ENCODE measurements at places on chromosomes 16 and 17.

- no peak for DNase-seq
These were observed 72.7 kb downstream of the SOX9 start for GRCh38 chr17:72193391-72194106.

GRCh38 chr16:5580296-5580695 is 482.7 kb upstream of the EEF2KMT start:
- DNase-seq: no peak

- peak; percentile 54 for DNase-seq
These were observed 41.8 kb downstream of the MYO18A start for GRCh38 chr17:29138184-29138955.

- DNase-seq: no peak
These were observed 221.4 kb downstream of the MAF start for GRCh38 chr16:79379095-79379494.

GRCh38 chr17:28712705-28713415 is 1.2 kb upstream of the PROCA1 start:
- no peak for DNase-seq

DNA sequence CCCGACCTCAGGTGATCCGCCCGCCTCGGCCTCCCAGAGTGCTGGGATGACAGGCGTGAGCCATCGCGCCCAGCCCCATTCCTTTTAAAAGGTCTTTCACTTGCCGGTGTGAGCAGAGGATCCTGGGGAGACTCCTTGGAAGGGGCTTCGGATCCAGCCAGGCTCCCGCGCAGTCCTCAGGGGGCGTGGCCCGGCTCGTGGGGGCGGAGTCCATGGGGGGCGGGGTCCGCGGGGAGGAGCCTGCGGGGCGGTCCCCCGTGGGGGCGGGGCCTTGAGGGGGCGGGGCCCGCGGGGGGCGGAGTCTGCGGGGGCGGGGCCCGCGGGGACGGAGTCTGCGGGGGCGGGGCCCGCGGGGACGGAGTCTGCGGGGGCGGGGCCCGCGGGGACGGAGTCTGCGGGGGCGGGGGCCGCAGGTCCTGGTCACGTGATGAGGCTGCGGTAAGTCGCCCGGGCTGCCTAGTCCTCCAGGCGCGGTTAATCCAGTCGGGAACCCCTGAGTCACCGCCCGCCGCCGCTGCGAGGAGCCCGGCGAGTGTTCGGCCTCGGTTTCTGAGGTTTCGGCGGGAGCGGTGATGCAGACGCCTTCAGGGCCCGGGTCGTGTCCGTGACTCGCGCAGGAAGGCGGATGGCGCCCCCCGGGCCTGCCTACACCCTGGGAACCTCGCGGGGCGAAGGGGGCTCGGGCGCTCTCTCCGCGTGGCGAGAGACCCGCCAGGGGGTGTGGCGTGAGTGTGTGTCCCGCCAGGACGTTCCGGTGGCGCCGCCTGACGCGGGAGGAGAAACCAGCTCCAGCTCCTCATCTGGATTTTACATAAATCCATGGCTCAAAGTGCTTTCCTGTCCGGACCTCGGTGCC is 23.6 kb upstream of the ABR start:
- DNase-seq: no peak

- DNase-seq: no peak
These were observed 33.9 kb downstream of the CREBBP start for GRCh38 chr16:3846595-3847091.

- no peak for DNase-seq
These were observed 15.9 kb downstream of the ZFHX3 start for GRCh38 chr16:73031984-73032383.

- no peak for DNase-seq
These were observed 65.9 kb downstream of the TANGO6 start for GRCh38 chr16:68909099-68909733.

DNA sequence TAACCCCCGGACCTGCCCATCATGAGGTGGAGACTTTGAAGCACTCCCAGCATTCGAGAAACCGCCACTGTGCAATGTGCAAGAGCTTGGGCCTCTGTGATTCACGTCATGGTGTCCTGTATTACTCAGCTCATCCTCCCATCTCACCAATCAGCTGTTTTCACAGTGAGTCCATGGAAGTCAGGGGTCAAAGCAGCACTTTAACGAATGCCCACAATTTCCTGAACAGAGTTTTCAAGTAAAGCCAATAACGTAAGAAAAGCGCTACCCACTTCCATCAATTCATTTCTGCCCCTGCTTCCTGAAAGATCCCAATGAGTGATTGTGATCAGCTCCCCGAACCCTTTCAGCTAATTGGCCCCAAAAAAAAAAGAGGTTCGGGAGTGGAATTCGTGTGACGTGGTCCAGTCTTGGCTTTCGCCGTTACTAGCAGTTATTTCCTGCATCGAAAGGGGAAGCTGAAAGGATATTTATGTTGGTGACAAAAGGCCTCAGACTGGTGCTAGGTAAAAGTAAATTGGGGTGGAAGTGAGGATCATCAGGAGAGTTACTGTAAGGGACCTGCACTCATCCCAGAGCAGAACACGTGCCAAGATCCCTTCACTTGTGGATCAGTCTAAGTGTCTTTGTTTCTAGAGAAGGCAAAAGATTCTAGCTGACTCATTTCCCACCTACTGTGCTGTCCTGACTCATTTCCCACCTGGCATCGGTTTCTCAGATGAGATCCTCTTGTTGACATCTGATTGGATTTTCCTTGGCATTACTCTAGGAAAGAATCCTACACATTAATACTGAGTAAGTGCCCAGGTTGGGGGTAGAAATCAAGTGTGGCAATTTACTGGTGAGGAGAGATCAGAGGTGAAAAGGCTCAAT is 136.7 kb upstream of the NUDT7 start:
- no peak for DNase-seq

- no peak for DNase-seq
These were observed 77.7 kb downstream of the RPH3AL start for GRCh38 chr17:274902-275301.

GRCh38 chr17:29677824-29678223 is 55.1 kb upstream of the CORO6 start:
- no peak for DNase-seq

- no peak for DNase-seq
These were observed 1430.9 kb downstream of the CDH11 start for GRCh38 chr16:63690961-63691360.

GRCh38 chr17:71438631-71439146 is 682.1 kb upstream of the SOX9 start:
- no peak for DNase-seq

DNA sequence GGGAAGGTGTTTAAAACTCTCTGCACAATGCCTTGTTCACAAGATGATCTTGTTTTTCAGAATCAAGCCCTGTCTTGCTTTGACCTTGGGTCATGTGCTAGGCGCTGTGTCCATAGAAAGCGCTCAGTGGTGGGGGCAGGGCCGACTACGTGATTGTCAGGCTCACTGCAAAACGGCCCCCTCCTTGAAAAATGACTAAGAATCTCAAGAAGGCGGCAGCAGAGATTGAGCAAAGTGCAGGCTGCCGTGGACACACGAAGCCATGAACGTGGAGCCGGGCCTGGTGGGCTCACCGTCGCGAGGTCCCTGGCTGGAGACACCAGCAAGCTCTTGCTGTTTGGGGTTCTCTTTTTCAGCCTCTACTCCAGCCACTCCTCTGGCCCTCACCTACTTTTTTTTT is 10.2 kb downstream of the ATP2C2 start:
- DNase-seq: no peak

GRCh38 chr16:54080524-54081008 is 206.0 kb downstream of the IRX3 start:
- DNase-seq: no peak

- DNase-seq: no peak
These were observed 12.1 kb downstream of the HEATR9 start for GRCh38 chr17:35856603-35857002.

DNA sequence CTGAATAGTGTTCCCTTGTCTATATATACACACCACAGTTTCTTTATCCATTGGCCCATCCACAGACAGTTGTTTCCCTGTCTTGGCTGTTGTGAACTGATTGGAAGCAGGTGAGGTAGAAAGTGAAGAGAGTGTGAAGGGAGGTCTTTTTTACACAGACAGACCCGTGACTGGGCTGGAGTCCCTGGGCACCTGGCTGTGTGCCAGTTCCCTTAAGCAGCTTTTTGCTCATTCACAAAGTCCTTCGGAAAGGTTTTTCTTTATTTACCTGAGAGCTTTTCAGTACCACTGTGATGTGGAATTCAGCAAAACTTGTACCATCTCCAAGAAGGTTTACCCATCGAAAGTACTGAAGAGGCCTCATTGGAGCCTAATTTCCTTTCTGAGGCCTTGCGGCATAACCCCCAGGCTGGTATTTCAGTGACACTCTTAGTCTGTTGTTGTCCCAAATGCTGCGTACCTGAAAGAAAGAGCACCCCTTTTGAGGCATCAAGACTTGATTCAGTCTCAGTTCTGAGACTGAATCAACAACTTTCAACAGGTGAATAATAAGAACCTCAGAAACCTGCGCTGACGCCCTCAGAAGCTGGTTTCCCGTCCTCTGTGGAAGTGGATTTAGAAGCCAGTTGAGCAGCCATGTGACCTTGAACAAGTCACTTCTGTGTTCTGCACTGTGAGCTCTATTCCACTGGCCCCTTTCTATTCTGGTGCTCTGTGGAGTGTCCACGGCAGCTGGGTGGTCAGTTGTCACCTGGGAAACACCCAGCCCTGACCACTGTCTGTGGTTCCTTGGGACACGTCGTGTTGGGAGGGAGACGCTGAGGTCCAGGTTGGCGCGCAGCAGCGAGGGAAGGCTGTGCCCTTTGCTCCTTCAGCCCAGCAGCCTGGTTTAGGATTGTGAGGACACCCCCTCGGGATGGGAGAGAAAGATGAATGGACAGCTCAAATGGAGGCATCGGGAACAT is 53.9 kb upstream of the CRISPLD2 start:
- DNase-seq: no peak

DNA sequence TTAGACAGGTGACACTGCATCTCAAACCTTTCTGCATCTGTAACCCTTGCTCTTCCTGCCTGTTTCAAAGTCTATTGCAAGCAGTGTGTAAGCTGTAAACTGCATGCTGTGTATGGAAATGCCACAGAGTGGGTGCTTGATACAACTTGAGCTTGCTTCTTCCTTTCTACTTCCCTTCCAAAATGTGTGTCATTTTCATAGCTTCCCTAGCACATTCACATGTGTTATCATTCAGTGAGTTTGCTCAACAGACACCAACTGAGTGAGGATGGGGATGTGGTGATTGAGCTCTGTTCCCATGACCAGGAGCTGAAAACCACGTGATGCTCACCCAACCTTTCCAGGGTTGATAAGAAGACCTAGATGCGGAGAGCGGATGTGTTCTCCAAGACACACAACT is 111.1 kb downstream of the VAT1L start:
- DNase-seq: no peak

- no peak for DNase-seq
These were observed 57.3 kb downstream of the RAP1GAP2 start for GRCh38 chr17:2853283-2854142.

GRCh38 chr16:49961089-49961488 is 63.9 kb upstream of the CNEP1R1 start:
- DNase-seq: no peak

GRCh38 chr17:14582996-14583395 is 282.1 kb downstream of the HS3ST3B1 start:
- no peak for DNase-seq

DNA sequence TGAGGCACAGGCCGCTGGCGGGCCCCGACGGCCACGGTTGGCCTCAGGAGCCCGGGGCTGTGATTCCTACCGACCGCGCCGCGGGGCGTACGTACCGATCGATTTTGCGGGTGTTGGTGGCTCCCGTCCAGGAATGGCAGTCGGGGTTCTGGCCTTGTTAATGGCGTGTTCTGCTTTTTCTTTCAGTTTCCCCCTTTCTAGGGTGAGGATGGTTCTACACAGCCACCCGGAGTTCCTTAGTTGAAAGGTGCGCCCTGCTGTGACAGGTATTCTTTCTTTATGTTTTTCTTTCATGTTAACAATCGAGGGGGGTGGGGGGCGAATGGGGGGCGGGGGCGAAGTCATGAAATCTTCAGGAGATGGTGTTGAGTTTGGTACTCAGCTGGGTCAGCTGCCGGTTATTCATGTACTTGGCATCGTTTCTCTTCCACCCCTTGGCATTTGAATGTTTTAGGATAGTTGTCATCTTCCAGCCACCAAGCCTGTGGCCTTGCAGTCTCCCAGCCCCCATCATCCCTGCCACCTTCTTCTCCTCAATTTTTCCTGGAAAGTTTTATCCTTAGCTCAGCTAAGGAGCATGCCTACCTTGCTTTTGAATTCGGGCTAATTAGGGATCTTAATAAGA is 802 bp downstream of the CYLD start:
- DNase-seq: peak; percentile 8

GRCh38 chr17:77072670-77073069 is 68.1 kb upstream of the SEC14L1 start:
- no peak for DNase-seq

GRCh38 chr17:70434536-70435490 is 265.5 kb downstream of the KCNJ2 start:
- DNase-seq: no peak

DNA sequence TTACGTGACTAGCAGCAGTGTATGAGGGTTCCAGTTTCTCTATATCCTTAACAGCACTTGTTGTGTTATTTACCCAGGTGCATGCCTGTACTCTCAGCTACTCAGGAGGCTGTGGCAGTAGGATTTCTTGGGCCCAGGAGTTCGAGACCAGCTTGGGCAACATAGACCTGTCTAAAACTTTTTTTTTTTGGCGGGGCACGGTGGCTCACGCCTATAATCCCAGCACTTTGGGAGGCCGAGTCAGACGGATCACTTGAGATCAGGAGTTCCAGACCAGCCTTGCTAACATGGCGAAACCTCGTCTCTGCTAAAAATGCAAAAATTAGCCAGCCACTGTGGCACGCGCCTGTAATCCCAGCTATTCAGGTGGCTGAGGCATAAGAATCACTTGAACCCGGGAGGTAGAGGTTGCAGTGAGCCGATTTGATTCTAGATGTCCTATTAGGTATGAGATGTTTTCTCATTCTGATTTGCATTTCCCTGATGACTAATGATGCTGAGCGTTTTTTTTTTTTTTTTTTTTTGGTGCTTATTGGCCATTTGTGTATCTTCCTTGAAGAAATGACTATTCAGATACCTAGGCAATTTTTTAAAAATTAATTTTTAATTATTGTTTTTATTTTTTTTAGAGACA is 13.4 kb downstream of the CASC3 start:
- no peak for DNase-seq

DNA sequence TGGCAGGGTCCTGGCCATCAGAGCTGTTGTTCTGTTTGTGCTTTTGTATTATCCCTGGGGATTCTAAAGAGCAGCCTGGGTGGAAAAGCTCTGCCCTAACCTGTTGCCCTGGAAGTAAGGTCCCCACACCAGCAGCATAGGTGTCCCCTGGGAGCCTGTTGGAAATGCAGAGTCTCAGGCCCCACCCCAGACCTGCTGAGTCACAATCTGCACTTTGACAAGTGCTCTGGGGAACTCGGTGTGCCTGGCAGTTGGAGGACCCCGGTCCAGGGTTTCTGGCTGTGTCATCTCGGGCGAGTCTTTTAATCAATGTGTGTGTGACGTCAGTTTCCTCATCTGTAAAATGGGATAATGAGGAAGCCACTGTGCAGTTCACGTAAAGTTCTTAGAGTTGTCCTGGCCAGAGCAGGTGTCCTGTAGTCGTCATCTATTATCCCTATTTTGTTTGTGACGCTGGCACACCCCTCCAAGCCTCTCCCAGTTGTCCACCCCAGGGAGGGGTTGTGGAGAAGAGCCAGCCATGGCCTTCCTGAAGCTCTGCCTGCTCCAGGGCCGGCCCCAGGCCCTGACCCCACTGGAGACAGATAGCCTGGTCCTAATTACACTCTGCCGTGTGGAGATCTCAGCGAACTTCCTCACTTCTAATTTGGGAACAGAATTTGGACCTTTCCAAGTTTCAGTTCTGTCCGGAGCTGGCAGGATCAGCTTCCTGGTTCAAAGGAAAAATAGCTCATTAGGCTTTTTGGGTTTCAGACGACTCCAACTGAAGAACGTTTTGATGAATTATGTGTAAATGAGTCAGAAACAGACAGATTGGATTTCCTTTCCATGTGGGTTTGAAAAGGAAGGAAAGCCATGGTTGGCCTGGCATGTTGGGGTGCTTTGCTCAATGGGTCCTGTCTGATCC is 295.7 kb upstream of the FOXF1 start:
- no peak for DNase-seq

Data from AML-193 (cell line).